ENCODE measurements at places on chromosomes 6 and 20.

GRCh38 chr6:93964321-93964720 is 545.0 kb upstream of the EPHA7 start:
- no peak for DNase-seq

- no peak for DNase-seq
These were observed 453.4 kb upstream of the SPTLC3 start for GRCh38 chr20:12555369-12555768.

DNA sequence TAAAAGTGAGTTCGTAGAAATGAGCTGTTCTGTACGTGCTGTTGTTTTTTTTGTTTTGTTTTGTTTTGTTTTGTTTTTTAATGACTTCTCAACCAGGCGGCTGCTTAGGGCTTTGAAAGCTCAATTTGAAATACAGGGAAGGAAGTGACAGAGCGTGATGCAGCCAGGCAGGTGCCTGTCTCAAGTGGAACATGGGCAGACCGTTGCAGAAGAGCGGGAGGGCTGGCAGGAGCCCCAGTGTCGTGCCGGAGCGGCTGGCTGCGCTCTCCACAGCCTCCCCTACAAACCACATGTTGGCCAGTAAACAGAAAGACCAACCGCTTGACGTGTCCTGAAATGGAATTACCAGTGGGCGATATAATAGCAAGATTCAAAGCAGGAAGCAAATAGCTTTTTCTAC is 164.9 kb upstream of the RREB1 start:
- DNase-seq: peak; percentile 31

GRCh38 chr6:21133901-21134300 is 459.6 kb upstream of the SOX4 start:
- DNase-seq: no peak
